ENCODE measurements at places on chromosomes 1 and 21.

DNA sequence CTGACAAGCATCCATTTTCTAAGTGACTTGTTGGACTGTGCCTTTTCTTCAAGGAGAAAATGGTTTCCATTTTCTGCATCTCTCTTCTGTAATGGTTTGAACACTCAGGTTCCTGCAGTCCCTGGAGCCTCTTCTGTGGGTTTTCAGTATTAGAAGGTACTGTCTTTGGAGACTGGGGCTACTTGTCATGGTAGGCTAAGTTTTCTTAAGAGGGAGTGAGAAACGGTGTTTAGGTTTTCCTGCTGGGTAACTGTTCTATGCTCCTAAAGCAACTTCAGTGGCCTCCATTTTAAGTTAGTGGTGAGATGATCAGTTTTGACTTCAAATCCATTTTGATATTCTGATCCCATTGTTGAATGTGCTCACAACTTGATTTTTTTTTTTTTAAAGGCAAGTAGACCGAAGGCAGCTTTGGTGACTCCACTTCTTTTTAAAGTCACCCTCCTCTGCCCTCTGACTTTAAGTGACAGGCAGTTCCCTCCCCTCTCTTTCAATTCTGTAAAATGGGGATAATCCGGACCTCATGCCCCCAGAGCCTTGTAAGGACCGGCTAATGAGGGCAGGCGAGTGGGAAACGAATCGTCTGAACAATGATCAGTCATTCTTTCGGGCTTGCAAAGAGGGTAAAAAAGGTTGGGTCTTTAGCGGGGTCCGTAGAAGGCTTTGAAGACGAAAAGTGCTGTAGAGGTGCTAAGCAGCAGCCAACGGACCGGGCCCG is 1.0 kb upstream of the ARID1A start:
- peak overlapping the region; percentile 99 for H3K27ac ChIP-seq
- H3K4me1 ChIP-seq = peaks cover 23% of the 10 kb centered on the region
- H3K27me3 ChIP-seq = no peaks in the 10 kb centered on the region
- peaks cover 10% of the 10 kb centered on the region for H3K36me3 ChIP-seq
- H3K4me3 ChIP-seq = peak overlapping the region; percentile 84

DNA sequence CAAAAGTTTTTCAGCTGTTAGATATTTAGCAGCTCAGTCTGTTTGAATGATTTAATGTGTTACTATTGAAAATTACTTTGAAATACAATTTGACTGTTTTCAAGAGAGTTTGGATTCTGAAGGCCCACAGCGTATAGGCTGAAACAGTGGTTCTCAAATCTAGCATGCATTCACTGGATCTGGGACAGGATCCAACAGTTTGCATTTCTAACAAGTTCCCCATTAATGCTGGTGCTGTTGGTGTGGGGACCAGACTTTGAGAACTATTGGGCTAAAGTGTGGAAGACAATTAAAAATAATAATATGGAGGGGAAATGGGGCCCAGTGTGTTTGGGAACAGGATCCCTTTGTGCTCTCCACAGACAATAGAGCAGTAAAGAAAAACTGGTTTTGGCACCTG is 31.9 kb downstream of the ITSN1 start:
- H3K27me3 ChIP-seq = no peaks in the 10 kb centered on the region
- H3K36me3 ChIP-seq = no peaks in the 10 kb centered on the region
- H3K4me1 ChIP-seq = peaks cover 2% of the 10 kb centered on the region
- H3K27ac ChIP-seq = no peak overlapping the region
- no peak overlapping the region for H3K4me3 ChIP-seq

- no peaks in the 10 kb centered on the region for H3K27me3 ChIP-seq
- no peaks in the 10 kb centered on the region for H3K36me3 ChIP-seq
These were observed 68.9 kb downstream of the CCDC185 start for GRCh38 chr1:223462047-223462630.

DNA sequence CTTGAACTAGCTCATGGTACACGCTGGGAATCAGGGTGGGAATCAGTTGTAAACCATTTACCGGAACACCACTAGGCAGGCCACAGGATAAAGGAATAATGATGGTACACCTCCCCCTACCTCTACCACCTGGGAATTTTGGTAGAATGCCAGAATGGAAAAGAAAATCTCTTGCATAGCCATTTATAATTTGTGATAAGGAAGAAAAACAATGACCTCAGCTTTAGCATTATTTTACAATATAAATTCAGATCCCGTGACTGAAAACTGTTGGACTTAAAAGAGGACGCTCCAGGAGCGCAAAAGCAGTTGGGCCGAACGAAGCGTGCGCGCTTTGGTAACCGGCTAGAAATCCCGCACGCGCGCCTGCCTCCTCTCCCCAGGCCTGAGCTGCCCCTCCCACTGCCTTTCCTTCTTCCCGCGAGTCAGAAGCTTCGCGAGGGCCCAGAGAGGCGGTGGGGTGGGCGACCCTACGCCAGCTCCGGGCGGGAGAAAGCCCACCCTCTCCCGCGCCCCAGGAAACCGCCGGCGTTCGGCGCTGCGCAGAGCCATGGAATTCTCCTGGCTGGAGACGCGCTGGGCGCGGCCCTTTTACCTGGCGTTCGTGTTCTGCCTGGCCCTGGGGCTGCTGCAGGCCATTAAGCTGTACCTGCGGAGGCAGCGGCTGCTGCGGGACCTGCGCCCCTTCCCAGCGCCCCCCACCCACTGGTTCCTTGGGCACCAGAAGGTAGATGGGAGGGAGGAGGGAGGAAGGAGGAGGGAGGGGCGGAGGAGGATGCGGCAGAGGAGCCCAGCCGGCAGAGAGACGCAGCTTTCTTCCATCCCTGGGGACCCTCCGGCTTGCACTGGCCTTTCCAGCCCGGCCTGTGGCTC is at the start of gene CYP4X1:
TSS of gene CYP4X1 (plus strand) at position 402 of the 873 bp plus-strand sequence. CDS start at position 551, 149 bp downstream.
- no peaks in the 10 kb centered on the region for H3K36me3 ChIP-seq
- no peak for DNase-seq
- H3K27me3 ChIP-seq = peaks cover 15% of the 10 kb centered on the region
- H3K4me1 ChIP-seq = no peaks in the 10 kb centered on the region
- H3K27ac ChIP-seq = no peak within 1 kb of the TSS
- peak within 1 kb of the TSS; percentile 79 for H3K4me3 ChIP-seq

- H3K36me3 ChIP-seq = no peaks in the 10 kb centered on the region
- no peaks in the 10 kb centered on the region for H3K27me3 ChIP-seq
- no peak for DNase-seq
- no peak overlapping the region for H3K4me3 ChIP-seq
- H3K4me1 ChIP-seq = no peaks in the 10 kb centered on the region
These were observed 30.8 kb upstream of the PLPPR4 start for GRCh38 chr1:99233446-99233845.

GRCh38 chr1:77546890-77547289 is 135.6 kb downstream of the ZZZ3 start:
- no peak overlapping the region for H3K27ac ChIP-seq
- no peak for DNase-seq
- no peaks in the 10 kb centered on the region for H3K27me3 ChIP-seq
- H3K36me3 ChIP-seq = no peaks in the 10 kb centered on the region
- no peak overlapping the region for H3K4me3 ChIP-seq
- H3K4me1 ChIP-seq = peaks cover 6% of the 10 kb centered on the region

DNA sequence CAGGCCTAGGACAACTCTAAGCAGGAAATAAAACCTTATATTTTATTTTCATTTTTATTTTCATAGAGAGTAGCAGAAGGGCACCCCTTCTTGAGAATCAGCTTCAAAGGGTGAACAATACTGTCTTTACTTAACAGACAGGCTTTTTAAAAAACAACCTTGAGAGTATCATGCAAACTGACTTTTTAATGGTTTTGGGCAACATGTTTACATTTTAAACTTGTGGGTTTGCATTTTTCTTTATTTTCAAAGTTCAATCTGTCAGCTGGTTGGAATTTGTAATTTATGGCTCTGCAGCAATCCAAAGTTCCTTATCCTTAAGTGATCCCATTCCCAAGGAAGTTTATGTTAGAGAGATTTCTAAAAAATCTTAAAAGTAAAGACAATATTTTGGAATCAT is 392.3 kb upstream of the ADAMTS5 start:
- H3K4me3 ChIP-seq = no peak overlapping the region
- no peak for DNase-seq
- no peaks in the 10 kb centered on the region for H3K27me3 ChIP-seq
- H3K36me3 ChIP-seq = no peaks in the 10 kb centered on the region
- H3K4me1 ChIP-seq = no peaks in the 10 kb centered on the region

DNA sequence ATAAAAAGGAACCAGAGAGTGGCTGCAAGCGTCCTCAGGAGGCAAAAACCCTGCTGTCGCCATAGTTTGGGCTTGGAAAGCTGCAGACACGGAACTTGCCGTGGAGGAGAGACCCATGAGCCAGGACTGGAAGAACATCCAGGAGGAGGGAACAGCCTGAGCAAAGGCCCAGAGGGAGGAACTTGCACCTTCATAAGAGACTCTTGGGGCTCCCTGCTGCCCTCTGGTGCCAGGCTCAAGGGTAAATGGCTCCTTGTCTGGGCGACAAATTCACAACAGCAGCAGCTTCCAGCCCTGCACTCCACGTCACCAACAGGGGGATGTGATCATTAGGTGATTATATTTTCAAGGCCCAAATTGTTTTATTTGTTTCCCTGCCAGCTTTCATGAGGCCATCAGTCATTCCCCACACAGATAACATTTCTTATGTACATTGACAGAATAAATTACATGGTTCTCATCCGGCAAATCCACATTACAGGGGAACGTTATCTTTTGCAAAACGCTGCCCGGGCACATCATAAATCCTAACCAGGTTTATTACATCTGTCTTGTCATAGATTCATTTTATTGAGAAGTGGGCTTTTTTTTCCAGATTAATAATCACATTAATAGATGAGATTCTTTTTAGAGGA is 143.0 kb upstream of the GRIK3 start:
- no peaks in the 10 kb centered on the region for H3K36me3 ChIP-seq
- H3K27me3 ChIP-seq = no peaks in the 10 kb centered on the region
- no peak overlapping the region for H3K4me3 ChIP-seq
- no peaks in the 10 kb centered on the region for H3K4me1 ChIP-seq
- no peak for DNase-seq
- H3K27ac ChIP-seq = no peak overlapping the region

DNA sequence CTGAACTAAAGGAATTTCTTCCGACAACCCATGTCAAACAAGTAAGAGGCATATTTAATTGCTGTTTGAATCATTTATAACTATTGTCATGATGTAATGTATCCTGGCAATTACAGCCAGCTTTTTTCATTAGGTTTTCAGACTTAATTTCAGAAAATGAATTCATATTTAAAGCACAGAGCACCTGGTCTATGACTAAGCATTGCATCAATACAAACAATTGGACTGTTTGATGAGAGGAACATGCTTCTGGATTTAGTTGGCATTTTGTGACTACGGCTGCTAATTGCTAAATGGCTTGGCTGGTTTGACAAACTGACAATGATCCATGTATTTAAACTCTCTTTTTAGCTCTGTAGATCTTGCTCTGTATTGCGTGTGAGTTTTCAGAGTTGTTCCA is 853.4 kb downstream of the NCAM2 start:
- H3K36me3 ChIP-seq = no peaks in the 10 kb centered on the region
- no peak overlapping the region for H3K27ac ChIP-seq
- H3K27me3 ChIP-seq = no peaks in the 10 kb centered on the region
- DNase-seq = no peak

- DNase-seq = no peak
- H3K4me3 ChIP-seq = no peak overlapping the region
- H3K36me3 ChIP-seq = no peaks in the 10 kb centered on the region
- no peaks in the 10 kb centered on the region for H3K27me3 ChIP-seq
- no peaks in the 10 kb centered on the region for H3K4me1 ChIP-seq
These were observed 185.6 kb upstream of the CAMK1G start for GRCh38 chr1:209397910-209398309.

DNA sequence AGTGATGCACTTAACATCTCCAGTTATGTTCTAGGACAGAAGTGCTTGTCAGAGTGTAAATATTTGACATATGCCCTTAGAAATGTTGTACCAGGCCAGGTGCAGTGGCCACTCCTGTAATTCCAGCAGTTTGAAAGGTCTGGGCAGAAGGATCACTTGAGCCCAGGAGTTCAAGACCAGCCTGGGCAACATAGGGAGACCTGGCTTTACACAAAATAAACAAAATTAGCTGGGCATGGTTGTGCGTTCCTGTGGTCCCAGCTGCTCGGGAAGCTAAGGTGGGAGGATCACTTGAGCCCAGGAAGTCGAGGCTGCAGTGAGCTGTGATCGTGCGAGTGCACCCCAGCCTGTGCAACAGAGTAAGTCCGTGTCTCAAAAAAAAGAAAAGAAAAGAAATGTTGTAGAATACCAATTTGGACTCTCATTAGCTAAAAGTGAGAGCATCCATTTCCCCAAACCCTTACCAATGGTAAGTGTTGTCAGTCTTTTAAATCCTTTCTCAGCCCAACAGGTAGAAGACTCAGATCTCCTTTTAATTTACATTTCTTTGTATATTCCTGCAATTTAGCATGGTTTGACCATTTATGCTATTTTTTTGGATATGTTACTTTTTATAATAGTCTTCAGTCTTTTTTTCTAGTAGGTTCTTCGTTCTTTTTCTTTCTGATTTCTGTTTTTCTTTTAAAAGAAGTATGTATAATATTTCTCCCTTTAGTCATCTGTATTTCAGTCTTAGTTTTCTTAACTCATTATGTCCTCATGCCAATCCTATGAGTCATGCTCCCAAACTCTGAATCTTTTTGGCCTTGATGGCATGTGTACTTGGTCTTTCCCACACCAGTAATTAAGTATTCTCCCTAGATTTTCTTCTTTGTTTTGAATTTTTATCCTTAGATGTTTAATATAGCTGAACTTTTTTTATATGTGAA is 74.4 kb downstream of the CAMTA1 start:
- DNase-seq = no peak
- H3K27ac ChIP-seq = no peak overlapping the region
- peaks cover 3% of the 10 kb centered on the region for H3K36me3 ChIP-seq
- H3K27me3 ChIP-seq = no peaks in the 10 kb centered on the region
- no peaks in the 10 kb centered on the region for H3K4me1 ChIP-seq

- no peaks in the 10 kb centered on the region for H3K27me3 ChIP-seq
- H3K4me3 ChIP-seq = no peak overlapping the region
- no peak overlapping the region for H3K27ac ChIP-seq
- H3K36me3 ChIP-seq = no peaks in the 10 kb centered on the region
These were observed 110.5 kb downstream of the TOMM20 start for GRCh38 chr1:235018161-235018560.
